ENCODE measurements at places on chromosomes 5 and 9.

- DNase-seq: no peak
Observed at GRCh38 chr5:113162770-113163169, 186.2 kb downstream of the DCP2 start.

- no peak for DNase-seq
Observed at GRCh38 chr5:145668714-145669113, 166.4 kb downstream of the PRELID2 start.

DNA sequence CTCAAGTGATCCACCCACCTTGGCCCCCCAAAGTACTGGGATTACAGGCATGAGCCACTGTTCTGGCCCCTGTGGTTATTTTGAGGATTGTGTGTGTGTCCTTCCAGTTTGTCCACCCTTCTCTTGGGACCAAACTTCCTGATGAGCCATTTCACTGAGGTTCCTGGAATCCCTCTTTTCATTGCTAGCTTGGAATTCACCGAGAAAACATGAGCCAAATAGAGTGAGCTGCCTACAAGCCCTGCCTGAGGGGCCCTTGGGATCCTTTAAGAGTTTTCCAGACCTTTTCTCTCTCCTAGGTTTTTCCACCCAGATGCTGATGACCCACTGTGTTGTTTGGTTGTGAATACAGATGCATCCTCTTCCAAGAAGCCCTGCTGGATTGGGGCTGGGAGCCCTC is 13.2 kb upstream of the KIF12 start:
- no peak for DNase-seq

DNA sequence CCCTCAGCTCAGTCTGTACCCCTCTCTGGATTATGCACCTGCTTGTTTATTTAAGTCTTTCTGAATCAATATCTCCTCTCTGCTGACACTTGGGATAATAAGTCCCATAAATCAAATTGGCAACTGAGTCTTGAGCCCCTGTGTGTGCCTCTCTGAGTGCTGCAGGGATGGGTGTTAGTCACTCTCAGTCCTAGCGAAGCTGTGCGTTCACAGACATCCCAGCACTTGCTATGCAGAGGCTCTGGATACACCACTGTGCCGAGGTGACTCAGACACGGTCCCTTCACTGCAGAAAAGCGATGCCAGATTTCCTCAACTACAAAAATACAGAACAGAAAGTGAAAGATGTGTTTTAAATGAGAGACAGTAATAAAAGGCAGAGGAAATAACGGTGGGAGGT is 4.1 kb upstream of the KCNMB1 start:
- DNase-seq: no peak

DNA sequence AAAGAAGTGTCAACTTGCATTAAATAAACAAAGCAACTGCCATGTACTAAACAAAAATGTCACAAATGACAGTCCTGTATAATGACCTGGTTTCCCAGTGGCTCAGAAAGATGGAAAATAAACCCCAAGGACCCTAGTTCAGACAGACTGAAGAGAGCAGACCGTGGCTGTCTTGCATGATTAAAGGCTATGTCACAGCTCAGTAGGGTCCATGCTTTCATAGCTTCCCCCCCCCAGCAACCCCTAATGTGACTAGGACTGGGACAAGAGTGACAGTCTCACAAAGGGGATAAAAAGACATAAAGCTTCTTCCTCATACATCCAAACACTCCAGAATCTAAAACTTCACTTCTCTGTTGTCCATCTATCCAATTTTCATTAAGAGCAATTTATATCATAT is 113.6 kb downstream of the NR6A1 start:
- no peak for DNase-seq

GRCh38 chr9:130696139-130696650 is 2.6 kb downstream of the EXOSC2 start:
- DNase-seq: no peak

- peak; percentile 42 for DNase-seq
Observed at GRCh38 chr9:84271531-84271900, 69.0 kb downstream of the SLC28A3 start.

DNA sequence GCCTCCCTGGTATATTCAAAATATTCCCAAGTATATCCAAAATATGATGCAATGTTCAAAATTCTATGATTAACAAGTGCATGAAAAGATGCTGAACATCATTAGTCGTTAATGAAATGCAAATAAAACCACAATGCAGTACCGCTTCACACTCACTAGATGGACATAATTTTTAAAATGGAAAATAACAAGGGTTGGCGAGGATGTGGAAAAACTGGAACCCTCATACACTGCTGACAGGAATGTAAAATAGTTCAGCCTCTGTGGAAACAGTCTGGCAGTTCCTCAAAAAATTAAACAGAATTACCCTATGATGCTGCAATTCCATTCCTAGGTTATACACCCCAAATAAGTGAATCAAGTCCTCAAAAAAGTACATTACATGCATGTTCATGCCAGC is 36.1 kb upstream of the MYOT start:
- no peak for DNase-seq

DNA sequence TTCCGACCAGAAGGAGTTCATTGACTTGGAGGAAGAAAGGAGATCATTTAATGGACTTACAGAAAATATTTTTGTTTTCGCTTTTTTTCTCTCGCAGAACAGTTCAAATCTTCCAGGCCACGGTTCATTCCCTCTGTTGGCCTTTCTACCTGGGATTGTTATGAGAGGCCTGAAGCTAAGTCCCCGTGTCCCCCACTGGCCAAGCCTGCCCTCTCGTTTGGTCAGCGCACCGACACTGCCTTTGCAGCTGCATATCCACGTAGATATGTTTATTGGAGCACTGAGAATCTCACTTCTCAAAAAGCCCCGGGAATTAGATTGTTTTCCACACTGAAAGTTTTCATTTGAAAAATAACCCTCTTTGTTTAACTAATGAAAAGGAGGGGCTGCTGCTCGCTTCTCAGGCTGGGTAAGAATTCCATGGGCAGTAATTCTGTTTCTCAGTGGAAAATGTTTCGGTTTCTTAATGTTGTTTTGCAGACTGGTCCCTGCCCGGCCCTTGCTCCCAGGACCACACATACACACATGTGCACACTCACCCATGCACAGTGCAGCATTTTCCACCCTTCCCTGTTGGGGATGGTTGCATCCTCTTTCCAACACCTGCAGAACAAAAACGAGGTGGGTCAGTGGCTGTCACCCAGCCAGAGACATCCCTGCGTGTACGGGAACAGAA is 655.7 kb downstream of the BNC2 start:
- no peak for DNase-seq

DNA sequence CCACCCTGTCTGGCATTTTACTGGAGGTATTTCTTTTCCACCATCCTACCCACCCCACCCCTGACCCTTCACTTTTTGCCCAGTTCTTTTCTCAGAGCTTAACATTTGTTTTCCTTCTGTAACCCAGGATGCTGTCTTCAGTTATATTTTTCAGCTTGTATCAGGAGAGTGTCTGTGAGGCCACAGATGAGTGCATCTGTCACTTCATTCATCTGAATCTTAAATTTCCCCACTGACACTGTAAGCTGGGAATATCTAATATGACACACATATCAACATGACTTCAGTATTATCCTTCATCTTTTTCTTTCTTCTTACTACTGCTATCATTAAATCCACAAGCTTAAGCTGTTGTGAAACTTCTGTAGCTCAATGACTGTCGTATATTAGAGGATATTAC is 4.9 kb downstream of the MARCHF3 start:
- no peak for DNase-seq

DNA sequence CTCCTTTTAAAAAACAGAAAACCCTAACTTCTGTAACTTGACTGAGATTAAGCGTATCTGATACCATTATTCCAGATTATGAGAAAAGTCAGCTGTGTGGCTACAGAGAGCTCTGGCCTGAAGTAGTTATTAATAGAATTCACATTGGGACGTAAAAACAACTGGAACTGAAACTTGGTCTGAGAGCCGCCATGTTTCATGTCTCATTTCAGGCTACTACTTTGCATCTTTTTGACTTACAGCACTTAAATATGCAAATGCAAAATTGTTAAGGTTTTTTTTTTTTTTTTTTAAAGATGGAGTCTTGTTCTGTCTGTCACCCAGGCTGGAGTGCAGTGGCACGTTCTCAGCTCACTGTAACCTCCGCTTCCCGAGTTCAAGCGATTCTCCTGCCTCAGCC is 25.2 kb downstream of the MAP3K1 start:
- DNase-seq: no peak

DNA sequence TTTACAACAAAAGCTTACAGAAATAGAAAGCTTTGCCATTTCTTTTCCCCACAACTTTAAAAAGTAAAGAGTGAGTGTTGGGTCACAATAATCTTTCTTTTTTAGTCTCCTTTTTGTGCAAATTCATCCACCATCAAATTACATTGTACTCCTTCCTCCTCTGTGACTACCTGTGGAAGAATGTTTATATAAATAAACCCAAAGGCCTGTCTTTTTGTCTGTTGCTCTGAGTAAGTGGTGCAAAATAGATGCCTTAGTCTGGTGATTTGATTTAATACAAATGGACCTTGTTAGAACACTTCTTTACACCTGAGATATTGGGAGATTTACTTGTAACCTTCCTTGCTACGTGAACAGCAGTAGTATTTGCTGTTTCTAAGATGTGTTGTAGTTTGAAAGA is 53.5 kb upstream of the TAF11L2 start:
- DNase-seq: no peak

GRCh38 chr5:36417221-36417620 is 115.5 kb upstream of the RANBP3L start:
- no peak for DNase-seq

DNA sequence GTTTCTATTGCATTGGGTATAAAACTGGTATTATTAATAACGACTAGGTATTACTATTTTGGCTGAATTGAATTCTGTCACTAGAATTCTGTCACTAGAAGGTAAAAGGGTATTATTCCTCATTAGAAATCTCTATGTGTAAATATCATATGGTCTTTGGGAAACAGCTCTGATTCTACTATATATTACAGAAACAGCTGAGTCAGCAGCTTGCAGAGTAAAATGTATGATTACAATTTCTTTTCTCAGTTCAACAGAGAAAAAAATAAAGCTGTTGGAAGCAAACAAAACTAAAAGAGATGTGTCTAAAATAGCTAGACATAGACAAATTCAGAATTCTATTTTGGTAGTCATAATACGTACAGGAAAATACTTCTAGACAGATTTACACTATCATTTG is 48.5 kb downstream of the HAPLN1 start:
- DNase-seq: no peak

- DNase-seq: no peak
Observed at GRCh38 chr5:138263581-138263980, 10.8 kb downstream of the GFRA3 start.

GRCh38 chr5:148177207-148177606 is 8.9 kb downstream of the SPINK14 start:
- DNase-seq: no peak

GRCh38 chr5:113319256-113320053 is 115.3 kb downstream of the TSSK1B start:
- no peak for DNase-seq

DNA sequence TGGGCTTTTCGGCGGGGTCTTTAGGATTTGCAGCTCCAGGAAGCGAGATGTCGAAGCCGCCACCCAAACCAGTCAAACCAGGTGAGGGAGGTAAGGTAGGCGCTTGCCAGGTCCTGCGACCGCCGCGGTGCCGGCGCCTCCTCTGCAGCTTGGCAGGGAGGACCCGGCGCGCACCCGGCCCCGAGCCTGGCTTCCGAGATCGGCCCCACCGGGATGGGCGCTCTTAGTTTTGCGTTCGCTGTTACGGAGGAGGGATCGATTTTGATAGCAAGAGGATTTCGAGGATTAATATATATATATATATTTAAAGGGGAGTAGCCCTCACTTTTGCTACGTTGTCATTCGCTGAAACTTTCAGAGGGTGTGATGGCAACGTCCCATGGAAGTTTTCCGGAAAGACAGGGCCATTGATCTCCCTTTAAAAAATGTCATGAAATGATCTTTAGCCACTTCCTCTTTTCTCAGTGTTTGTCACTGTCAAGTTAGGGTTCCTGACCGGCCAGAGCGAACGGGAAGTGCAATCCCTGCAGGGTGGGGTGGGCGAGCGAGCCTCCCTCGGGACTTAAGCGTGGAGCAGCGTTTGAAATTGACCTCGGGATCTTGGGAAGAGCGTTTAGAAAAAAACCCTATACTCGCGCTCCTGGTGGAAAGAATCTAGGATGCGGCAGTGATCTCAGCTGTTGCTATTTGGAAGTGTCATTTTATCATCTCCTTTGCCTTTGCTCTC is 495 bp downstream of the OSTF1 start:
- DNase-seq: peak; percentile 81

DNA sequence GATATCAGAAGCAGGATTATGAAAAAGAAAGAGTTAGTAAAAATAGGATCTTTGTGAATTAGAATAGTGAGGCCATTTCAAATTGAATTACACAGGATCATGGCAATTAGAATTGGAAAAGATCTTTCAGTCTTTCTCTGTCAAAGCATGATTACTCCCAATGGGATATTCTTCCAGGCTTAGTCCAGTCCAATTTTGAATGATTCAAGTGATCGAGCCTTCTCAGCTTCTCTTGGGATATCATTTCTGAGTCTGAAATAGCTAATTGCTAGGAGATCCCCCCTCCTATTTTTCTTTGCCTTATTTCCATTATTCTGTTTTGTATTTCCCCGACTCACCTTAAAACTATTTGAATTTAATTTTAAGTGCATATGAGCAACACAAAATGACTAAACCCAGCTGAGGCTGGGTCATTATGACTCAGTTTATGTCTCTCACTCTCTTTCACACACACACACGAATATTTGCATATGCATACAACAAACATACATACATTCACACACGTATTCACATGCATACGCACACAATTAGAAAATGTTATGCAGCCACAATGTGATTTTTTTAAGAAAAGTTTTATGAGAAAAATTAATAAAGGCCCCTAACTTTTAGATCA is 34.8 kb upstream of the EFNA5 start:
- DNase-seq: no peak

GRCh38 chr5:81786496-81786895 is 35.6 kb upstream of the SSBP2 start:
- DNase-seq: no peak

DNA sequence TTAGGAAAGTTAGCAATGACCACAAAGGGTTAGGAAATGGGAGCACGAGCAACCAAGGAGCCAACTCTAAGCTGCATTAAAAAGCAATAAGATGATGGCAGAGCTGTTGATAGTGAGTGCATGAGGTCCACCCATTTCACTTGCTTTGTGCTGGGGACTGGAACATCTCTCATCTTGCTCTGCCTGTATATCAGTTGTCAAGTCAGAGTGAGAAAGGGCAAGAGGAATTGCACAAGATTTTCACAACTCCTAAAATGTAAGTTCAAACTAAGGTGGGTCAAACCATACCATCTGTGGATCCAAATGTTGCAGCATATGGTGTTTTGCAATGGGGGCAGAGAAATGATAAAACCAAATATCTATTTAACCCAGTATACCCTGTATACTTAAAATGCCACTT is 2.8 kb upstream of the ESM1 start:
- no peak for DNase-seq

DNA sequence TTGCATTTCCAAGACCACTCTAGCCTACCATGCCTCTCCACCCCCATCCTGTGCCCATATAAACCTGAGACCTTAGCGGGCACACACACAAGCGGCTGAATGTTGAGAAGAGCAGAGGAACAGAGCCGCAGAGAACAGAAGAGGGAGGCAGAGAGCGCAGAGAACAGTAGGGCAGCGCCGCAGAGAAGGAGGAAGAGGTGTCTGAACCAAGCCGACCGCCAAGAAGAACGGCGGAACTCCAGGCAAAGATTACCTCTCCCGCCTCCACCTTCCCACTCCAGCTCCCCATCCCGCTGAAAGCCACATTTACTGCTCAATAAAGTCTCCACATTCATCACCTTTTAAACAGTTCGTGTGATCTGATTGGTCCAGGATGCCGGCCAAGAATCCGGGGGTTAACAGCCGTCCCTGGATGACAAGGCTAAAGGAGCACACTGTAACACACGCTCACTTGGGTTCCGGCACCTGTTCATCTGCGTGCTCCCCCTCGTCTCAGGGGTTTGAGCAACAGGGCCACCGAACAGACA is 33.2 kb downstream of the GRIN3A start:
- DNase-seq: no peak
